ENCODE measurements at places on chromosomes 7 and 10. TPM values are rescaled to one million over a fixed set of nuclear protein-coding genes. Genes with fewer than 3 reads are reported as not detected.

- no peak for DNase-seq
Observed at GRCh38 chr10:24553051-24553612, 170.6 kb downstream of the ARHGAP21 start.

GCC1 gene
- polyA plus RNA-seq: 13.3 TPM

DNA sequence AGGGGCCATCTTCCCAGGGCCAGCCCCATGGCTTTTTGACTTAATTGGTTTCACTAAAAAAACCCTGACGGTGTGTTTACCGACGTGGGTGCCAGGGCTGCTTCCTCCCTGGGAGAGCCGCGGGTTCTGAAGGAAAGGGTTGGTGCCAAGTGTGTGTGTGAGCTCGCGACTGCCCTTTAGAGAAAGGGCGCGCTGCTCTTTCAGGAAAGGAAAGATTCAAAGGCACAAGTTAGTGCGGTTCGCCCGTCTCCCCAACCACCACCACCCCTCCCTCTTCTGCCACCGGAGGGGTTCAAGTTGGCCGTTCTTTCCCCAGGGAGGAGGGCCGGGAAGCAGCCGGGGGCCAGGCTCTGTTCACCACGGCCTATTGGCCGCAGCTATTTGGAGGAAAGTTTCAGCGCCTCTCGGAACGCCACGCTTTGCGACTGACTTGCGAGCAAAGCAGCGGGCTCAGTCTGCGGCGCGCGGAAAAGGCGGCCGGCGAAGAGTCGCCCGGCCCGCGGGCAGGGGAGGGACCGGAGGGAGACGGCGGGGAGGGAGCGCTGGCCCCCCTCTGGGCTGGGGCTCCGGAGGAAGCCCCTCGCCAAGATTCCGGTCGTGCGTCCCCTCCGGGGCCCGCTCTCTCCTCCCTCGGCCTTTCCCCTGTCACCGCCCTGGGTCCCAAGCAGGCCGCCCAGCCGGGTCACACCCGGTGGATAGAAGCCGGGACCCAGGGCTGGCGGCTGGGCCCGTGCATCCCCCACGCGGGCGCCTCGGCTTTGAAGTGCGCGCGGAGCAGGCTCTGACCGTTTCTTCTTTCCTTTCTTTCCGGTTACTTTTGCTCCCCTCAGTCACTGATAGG, 165.9 kb upstream of the PPP1R3A start:
- peak; percentile 43 for DNase-seq

ACTR3C gene
- 7.4 TPM for polyA plus RNA-seq

NUTM2E gene
- polyA plus RNA-seq: 0.64 TPM

SSC4D gene
- 4.4 TPM for polyA plus RNA-seq

SLC16A12 gene
- 27.3 TPM for polyA plus RNA-seq
